ENCODE measurements at places on chromosomes 2 and 18.
A peak's percentile ranks its signal among the peaks of the same experiment; 100 is the strongest.

DNA sequence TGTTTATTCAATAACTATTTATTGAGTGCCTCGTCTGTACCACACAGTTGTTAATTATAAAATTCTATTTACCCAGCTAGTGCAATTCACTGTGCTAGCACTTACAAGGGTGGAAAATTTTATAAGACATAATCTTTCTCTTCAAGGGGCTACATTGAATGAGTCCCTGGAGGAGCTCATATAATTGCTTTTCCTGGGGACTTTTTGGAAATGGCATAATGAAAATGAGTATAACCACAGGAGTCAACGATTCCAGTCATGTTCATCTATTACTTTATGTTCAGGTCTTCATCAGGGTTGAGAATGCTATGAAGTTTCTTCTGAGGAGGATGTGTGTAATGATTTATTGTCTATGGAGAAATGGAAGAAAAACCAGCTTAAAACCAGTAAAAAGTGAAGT is 52.9 kb upstream of the TMEM200C start:
- no peaks in the 10 kb centered on the region for H3K27me3 ChIP-seq
- no peak overlapping the region for H3K27ac ChIP-seq
- H3K4me3 ChIP-seq = no peak overlapping the region
- H3K36me3 ChIP-seq = no peaks in the 10 kb centered on the region
- peaks cover 9% of the 10 kb centered on the region for H3K4me1 ChIP-seq

DNA sequence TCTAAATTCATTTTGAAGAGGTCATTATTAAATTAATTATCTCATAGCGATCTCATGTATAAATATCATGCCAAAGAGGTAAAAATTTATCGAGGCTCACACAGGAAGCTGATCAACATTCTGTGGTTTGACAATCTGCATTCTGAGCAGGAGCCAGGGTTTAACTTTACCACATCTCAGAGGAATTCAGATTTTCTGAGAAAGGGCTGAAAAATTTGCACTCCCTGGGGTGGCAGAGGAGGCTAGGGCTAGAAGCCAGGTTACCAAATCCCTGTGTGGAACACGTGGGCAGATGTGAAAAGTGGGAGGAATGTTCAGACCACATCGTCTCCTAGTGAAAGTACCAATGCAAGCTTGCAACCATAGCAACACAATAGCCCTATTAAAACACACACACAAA is 63.5 kb upstream of the CTLA4 start:
- no peak overlapping the region for H3K27ac ChIP-seq
- H3K4me3 ChIP-seq = no peak overlapping the region
- H3K36me3 ChIP-seq = no peaks in the 10 kb centered on the region
- no peaks in the 10 kb centered on the region for H3K27me3 ChIP-seq

GRCh38 chr2:32559136-32559535 is 68.7 kb upstream of the TTC27 start:
- H3K27me3 ChIP-seq = no peaks in the 10 kb centered on the region
- DNase-seq = no peak
- H3K36me3 ChIP-seq = peaks cover 3% of the 10 kb centered on the region
- H3K27ac ChIP-seq = no peak overlapping the region
- H3K4me3 ChIP-seq = no peak overlapping the region

- H3K4me1 ChIP-seq = 0 out of 2 replicates have a peak, but pooled peaks cover 6% of the 10 kb centered on the region
- DNase-seq = no peak
- H3K27me3 ChIP-seq = no peaks in the 10 kb centered on the region
- no peaks in the 10 kb centered on the region for H3K36me3 ChIP-seq
Measured at GRCh38 chr2:239926587-239927232, 98.4 kb downstream of the NDUFA10 start.

DNA sequence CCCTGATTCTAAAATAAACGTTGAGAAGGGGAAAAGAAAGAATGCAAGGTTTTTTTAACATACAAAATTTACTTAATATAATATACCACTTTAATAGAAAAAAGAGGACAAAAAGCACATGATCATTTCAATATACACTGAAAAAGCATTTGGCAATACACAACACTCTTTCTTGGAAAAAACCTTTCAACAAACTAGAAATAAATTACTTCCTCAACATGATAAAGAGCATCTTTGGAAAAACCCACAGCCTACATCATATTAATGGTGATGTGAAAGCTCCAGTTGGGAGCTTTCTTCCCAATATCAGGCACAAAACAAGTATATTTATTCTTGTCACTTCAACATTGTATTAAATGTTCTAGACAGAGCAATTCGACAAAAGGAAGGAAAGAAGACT is 3.0 kb upstream of the POLR1B start:
- peaks cover 4% of the 10 kb centered on the region for H3K4me1 ChIP-seq
- H3K4me3 ChIP-seq = no peak overlapping the region
- DNase-seq = no peak

GRCh38 chr2:183390109-183390508 is 265.9 kb downstream of the NUP35 start:
- DNase-seq = no peak
- no peaks in the 10 kb centered on the region for H3K4me1 ChIP-seq
- H3K36me3 ChIP-seq = peaks cover 40% of the 10 kb centered on the region
- no peak overlapping the region for H3K4me3 ChIP-seq
- H3K27ac ChIP-seq = no peak overlapping the region

DNA sequence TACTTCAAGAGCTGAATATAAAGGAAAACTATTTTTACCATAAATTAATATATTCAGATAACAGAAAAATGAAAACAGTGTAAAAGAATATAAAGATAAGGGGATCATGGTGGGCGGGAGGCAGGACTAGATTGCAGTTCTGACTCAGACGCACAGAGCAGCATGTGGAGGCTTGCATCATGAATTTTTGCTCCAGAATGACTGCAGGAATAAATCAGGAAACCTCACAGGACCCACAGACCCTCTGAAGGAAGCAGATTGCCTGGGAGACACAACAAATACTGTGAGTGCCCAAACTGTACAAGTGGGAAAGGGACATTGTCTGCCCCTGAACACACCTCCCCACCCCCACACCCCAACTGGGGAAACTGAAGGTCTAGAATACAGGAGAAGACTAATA is 19.2 kb upstream of the SIGLEC15 start:
- peaks cover 27% of the 10 kb centered on the region for H3K36me3 ChIP-seq
- no peak overlapping the region for H3K27ac ChIP-seq
- peaks cover 21% of the 10 kb centered on the region for H3K4me1 ChIP-seq
- no peaks in the 10 kb centered on the region for H3K27me3 ChIP-seq
- H3K4me3 ChIP-seq = no peak overlapping the region
- DNase-seq = no peak

DNA sequence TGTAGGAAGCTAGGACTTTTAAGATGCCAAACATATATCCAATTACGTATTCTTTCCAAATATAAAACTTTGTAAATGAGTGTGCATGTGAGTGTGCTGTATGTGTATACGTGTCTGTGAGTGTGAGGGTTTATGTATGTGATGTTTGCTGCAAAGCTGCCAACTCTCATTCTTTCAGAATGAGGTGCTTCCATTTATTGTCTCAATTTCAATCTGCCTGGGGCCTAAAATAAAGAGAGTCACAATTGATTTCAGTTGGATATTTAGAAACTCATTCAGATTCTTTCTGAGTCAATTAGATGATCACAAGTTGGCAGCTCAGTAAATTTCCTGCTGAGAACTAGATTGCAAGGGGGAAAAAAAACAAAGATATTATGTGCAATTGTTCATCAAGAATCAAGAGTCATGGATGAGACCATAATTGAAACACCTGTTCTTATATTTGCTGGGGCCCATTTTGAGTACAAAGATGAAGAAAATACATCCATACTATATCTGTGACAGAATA is 621.2 kb upstream of the ACVR2A start:
- DNase-seq = no peak
- peaks cover 19% of the 10 kb centered on the region for H3K36me3 ChIP-seq
- no peak overlapping the region for H3K27ac ChIP-seq
- peaks cover 26% of the 10 kb centered on the region for H3K4me1 ChIP-seq
- H3K27me3 ChIP-seq = no peaks in the 10 kb centered on the region

DNA sequence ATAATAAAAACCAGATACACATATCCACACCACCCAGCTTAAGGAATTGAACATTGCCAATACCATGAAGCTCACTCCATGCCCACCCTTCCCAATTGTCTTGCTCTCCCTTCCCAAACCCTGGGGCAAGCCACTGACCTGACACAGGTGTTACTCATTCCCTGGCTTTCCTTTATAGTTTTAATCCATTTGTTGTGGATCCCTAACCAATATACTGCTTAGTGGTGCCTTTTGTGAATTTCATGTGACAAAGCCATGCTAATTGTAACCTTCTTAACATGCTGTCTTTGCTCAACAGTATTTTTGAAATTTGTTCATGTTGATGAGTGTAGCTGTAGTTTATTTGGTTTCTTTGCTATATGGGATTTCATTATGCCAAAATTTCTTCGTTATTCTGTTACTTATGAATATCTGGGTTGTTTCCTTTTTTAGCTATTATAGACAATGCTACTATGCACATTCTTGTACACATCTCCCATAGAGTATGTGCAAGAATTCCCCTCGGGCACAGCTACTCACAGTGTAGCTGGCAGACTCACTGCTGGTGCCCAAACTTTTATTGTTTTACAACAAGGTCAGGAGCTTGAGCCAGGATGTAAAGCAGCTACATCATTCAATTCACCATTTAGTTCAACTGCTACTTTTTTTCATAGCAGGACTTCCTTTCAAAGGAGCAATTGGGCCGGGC is 90.8 kb upstream of the ATL2 start:
- no peaks in the 10 kb centered on the region for H3K36me3 ChIP-seq
- no peaks in the 10 kb centered on the region for H3K27me3 ChIP-seq
- no peak overlapping the region for H3K27ac ChIP-seq
- H3K4me3 ChIP-seq = no peak overlapping the region
- peaks cover 4% of the 10 kb centered on the region for H3K4me1 ChIP-seq

DNA sequence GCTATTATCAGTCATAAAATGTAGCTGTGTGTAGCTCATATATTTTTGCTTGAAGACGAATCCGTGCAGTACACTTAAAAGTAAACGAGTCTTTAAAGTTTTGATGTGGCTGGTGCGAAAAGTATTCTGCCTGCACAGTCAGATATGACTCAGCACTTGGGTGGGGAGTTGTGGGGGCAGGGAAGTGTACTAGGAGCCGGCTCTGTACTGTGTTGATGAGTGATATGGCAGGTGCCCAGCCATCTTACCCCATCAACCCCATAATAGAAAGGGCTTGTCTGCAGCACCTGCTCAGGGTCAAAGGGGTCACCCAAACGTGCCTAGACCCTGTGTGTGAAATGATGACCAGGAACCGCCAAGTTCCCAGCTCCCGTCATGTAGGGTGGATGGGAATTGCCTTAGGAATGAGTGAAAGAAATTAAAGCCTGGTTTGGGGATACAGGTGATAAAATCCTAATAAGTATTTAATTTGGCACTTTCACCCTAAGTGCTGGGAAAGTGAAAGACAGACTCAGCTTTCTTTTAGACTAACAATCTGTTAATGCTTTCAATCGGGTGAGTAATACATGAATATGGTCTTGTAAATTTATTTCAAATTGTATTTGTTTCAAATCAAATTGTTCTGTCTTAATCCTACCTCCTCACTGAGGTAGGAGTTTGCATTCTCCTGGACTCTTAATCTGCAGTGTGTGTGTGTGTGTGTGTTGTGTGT is 48.0 kb downstream of the BCL2L11 start:
- no peak overlapping the region for H3K4me3 ChIP-seq
- peaks cover 34% of the 10 kb centered on the region for H3K4me1 ChIP-seq
- DNase-seq = no peak
- peaks cover 14% of the 10 kb centered on the region for H3K36me3 ChIP-seq
- H3K27ac ChIP-seq = peak overlapping the region; percentile 21

- H3K4me1 ChIP-seq = no peaks in the 10 kb centered on the region
- H3K27ac ChIP-seq = no peak overlapping the region
- H3K4me3 ChIP-seq = no peak overlapping the region
- peaks cover 3% of the 10 kb centered on the region for H3K27me3 ChIP-seq
- DNase-seq = no peak
Measured at GRCh38 chr2:239774142-239774462, 251.0 kb downstream of the NDUFA10 start.

DNA sequence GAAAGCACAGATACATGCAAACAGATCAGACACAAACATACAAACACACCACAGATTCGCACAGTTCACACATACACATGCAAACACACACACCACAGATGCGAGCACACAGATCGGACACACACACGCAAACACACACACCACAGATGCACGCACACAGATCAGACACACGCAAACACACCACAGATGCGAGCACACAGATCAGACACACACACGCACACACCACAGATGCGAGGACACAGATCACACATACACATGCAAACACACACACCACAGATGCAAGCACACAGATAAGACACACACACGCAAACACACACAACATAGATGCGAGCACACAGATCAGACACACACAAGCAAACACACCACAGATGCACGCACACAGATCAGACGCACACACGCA is 149.0 kb downstream of the PXDN start:
- no peak overlapping the region for H3K27ac ChIP-seq
- DNase-seq = no peak
- no peak overlapping the region for H3K4me3 ChIP-seq
- no peaks in the 10 kb centered on the region for H3K36me3 ChIP-seq

GRCh38 chr2:80002568-80003157 is 301.9 kb downstream of the LRRTM1 start:
- peaks cover 66% of the 10 kb centered on the region for H3K27me3 ChIP-seq
- H3K27ac ChIP-seq = no peak overlapping the region
- peaks cover 11% of the 10 kb centered on the region for H3K4me1 ChIP-seq

- H3K4me3 ChIP-seq = no peak overlapping the region
- H3K36me3 ChIP-seq = no peaks in the 10 kb centered on the region
- no peaks in the 10 kb centered on the region for H3K27me3 ChIP-seq
- DNase-seq = no peak
- no peak overlapping the region for H3K27ac ChIP-seq
Measured at GRCh38 chr2:238700117-238700457, 147.8 kb upstream of the TWIST2 start.

DNA sequence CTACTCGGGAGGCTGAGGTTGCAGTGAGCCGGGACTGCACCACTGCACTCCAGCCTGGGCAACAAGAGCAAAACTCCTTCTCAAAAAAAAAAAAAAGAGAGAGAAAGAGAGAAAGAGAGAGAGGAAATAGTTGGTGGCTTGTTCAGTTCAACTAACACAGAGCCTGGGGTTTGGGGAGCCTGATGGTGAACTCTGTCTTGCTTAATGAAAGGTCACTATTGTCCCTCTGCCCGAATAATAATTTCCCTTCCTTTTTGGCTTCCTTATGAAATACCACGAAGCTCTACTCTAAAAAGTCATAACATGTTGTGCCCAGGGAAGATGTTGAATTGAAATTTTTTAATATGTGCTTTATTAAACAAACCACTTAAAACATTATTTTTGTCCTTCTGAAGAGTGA is 17.3 kb downstream of the BCL2 start:
- no peak overlapping the region for H3K27ac ChIP-seq
- no peak overlapping the region for H3K4me3 ChIP-seq
- peaks cover 26% of the 10 kb centered on the region for H3K4me1 ChIP-seq
- H3K36me3 ChIP-seq = no peaks in the 10 kb centered on the region
- no peak for DNase-seq
- H3K27me3 ChIP-seq = no peaks in the 10 kb centered on the region

Data from WTC11 (cell line).